ENCODE measurements at places on chromosomes 11 and 22.
A peak's percentile ranks its signal among the peaks of the same experiment; 100 is the strongest.

DNA sequence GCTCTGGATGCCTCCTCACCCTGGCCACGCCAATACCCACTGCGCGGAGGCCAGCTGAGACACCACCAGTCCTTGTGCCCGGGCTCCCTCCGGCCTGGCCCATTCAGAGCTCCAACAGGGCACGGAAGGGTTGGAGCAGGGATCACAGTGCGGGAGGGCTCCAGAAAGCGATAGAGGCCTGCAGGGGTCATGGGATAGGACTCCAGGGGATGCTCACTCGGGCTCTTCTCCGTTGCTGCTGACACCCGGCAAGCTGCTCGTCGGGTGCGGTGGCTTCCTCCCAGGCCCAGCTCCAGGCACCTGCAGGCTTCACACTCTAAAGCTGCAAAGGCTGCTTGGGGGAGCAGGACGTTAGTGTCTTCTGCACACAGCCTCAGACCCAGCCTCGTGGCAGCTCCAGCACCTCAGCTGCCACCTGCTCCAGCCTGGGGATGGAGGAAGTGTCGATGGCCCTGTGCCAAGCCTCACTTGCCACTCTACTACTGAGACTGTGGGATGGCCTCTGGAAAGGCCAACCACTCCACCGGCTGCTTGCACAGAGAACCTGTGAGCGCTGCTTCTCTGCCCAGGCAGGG is 10.6 kb downstream of the WNT7B start:
- DNase-seq, result no peak

DNA sequence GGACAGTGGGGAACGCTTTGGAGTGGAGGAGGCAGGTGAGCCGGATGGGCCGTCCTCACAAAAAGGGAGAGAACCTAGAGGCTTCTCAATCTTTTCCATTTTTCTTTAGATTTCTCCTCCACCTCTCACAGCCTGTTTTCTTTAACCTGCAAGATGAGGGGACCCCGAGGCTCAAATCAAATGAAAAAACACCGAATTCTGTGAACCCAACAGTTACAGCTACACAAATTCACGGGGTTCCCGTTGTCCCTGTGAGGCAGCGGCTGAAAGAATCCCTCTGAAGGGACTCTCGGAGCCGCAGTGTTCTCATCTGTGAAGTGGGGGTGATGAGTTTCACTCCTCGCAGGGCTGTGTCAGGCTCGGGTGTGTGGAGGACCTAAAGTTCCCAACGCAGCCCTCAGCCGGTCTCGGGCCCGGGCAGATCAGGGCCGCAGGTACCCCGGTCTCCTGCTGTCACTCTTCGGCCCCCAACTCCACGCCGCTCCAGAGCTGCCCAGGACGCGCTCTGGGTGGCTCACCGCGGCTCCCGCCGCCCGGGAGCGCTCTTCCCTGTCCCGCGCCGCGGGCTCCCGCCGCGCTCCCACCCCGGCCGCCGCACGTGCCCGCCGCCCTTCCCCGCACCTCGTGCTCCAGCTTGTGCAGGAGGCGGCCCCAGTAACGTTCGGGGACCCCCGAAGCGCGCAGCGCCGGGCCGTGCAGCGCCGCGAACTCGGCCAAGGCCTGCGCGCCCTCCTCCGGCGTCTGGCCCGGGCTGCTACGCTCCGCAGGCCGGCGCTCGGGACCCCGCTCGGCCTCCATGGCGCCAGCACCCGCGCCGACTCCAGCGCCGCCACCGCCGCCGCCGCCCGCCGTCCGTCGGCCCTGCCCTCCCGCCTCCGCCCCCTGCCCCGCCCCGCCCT is at the start of gene TTLL12:
Gene TTLL12, minus strand, starts transcription at position 863 of the 899 bp plus-strand sequence. Its CDS starts 65 bp downstream, at position 798.
- peak; percentile 43 for DNase-seq

- no peak for DNase-seq
Observed at GRCh38 chr11:267491-267994, 10.7 kb upstream of the NLRP6 start.

- no peak for DNase-seq
Observed at GRCh38 chr11:88469561-88470225, 132.2 kb upstream of the CTSC start.

- DNase-seq, result no peak
Observed at GRCh38 chr11:90447618-90448017, 224.8 kb upstream of the CHORDC1 start.

DNA sequence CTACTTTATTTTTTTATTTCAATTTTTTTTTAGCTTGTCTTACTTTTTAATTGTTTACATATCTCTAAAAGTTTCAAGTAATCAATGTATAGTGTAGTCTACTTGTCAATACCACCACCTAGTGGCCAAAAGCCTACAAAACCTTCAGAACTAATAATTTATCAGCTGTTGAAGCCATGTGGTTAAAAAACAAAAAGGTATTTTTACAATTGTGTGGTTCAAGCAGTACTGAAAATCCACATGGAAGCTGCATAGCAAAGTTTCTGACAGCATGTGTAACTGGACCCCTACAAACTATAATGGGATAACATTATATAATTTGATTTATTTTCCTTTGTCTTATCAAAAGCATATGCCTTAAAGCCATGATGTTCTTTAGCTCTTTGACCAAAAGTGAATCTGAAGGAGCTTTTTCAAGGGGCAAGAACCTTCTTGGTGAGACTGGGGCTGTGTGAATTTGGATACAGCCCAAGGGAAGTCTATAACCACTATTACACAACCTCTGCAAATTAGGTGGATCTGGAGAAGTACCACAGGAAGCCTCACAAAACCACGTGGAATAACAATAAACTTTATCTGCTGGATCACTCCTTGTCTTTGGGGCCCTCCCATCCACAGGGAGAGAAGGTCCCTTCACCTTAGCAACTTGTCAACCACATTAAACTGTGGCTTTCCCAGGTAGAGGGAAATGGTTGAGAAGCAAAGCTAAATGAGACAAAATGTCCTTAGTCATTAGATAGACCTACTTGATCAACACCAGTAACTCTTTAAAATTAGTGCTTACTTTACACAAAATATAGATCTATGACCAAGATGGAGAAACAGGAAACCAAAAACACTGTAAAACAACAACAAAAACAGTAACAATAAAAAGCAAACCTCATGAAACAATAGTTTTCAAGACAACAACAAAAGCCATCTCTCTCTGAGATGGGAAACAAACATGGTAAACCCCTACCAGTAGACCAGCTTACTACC is 9.9 kb downstream of the NARS2 start:
- DNase-seq, result no peak

GRCh38 chr11:126029805-126030204 is 32.9 kb downstream of the CDON start:
- DNase-seq, result no peak

DNA sequence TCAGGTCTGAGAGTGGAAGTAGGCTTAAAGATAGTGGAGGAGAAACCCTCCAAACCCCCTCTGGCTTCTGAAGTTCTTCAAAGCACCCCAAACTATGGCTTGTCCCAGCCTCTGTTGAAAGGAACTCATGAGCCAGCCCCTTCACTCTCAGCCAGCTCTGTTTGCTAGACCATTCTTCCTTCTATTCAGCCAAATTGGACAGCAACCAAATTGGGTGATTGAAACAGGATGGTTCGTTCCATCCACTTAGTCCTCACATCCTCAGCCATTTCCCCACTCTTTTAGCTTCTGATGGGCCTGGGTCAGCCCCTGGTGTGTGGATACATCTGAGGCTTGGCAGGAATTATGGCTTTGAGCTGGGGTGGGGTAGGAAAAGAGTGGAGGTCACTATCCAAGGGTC is 4.5 kb downstream of the HTR3A start:
- DNase-seq, result no peak

GRCh38 chr11:77449060-77449521 is 24.8 kb downstream of the PAK1 start:
- DNase-seq, result no peak

- no peak for DNase-seq
Observed at GRCh38 chr11:107675902-107676301, 36.0 kb downstream of the SLN start.

DNA sequence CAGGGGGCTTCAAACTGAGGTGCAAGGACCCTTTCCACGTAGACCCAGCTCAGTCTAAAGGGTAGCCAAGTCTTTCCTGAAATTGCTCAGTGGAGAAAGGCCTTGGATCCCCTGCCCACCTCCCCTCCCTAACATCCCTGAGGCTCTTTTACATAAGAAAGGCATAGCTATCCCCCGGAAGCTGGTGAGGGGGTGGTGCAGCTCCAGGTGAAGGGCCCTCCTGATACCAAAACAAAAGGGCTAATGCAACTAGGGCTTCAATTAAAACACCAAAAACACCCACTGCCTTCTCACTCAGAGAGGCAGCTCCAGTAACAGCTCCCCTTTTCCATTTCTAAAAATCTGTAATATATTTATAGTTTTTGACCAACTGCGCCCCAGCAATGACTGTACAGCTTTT is 5.8 kb downstream of the SHANK2 start:
- no peak for DNase-seq

GRCh38 chr11:88043149-88043548 is 132.1 kb downstream of the RAB38 start:
- DNase-seq, result no peak

GRCh38 chr11:62791501-62792201 is at the start of gene TMEM223:
Gene TMEM223, minus strand, starts transcription at chr11:62792006. Its CDS starts 12 bp downstream, at chr11:62791994.
- peak; percentile 88 for DNase-seq

DNA sequence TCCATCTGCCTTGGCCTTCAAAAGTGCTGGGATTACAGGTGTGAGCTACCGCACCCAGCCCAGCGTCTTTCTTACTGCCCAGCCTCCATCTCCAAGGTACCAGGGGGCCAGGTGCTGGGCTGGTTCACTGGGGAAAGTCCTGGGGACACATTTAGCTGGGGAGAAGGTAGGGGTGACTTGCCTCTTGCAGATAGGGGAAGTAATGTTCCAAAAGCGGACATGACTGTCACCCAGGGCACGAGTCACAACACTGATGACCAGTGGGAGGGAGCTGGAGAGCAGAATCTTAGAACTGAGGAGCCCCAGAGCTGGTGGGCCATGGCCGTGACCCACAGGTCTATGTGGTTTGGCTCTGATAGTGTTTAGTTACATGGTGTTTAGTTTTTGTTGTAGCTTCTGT is 2.4 kb upstream of the SLC15A3 start:
- DNase-seq, result no peak

DNA sequence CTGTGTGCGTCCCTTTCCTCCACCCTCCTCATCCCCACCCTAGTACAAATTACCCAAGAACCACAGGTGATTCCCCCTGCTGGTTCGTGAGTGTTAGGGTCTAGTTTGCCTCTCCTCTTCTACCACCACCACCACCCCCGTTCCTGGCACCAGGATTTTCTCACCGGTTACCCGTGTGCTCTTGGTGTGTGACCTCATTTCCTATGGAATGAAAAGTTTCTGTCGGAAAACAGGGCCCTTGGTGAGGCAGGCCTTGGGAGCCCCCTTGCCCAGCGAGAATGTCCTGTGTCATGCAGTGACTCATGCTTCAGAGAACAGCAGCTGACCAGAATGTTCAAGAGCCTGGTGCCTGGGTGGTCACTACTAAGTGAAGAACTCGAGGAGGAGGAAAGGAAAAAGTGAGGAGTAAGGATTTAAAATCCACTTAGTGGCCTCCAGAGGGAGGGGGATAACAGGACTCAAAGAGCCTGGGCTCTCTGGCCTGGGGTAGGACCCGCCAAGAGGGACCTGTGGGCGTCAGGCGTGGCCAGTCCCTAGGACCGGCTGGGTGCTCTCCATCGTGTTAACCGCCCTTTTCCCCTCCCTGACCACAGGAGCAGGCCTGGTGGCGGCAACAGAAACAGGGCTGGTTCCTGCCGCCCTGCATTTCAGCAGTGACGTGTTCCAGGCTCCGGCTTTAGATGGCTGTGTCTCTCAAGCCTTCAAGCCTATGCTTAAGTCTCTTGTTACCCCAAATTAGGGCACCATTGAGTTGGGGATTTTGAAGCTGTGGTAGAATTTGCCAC is 30.2 kb downstream of the C22orf31 start:
- DNase-seq, result no peak

DNA sequence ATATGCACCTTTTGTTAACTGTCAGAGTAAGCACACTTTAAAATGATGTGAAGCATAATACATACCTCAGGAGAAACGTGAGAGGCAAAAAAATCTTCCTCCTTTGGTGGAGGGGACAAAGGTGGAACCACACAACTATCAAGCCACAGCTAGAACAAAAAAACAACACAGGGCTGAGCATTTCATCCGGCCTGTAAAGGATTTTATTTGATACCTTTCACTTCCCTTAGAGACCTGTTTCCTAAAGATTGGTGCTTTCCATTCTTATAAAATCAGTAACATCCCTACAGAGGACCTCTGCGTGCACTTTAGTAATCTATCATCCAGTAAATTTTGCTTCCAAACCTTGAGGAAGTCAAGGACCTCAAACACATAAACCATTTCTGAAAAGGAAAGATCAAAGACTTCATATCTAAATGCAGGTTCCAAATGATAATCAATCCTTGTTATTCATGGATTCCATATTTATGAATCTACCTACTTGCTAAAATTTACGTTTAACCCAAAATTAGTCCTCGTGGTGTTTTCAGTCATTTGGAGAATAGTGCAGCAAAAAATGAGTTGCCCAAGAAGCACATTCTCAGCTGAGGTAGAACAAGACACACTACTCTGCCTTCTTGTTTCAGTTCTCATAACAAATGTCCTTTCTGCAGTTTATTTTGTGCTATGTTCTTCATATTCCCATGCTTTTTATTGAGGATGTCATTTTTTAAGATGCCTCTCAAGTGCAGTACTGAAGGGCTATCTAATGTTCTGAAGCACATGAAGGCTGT is 22.7 kb downstream of the ARFGAP3 start:
- no peak for DNase-seq

GRCh38 chr11:119115484-119116234 is 5.7 kb upstream of the HINFP start:
- DNase-seq, result no peak

DNA sequence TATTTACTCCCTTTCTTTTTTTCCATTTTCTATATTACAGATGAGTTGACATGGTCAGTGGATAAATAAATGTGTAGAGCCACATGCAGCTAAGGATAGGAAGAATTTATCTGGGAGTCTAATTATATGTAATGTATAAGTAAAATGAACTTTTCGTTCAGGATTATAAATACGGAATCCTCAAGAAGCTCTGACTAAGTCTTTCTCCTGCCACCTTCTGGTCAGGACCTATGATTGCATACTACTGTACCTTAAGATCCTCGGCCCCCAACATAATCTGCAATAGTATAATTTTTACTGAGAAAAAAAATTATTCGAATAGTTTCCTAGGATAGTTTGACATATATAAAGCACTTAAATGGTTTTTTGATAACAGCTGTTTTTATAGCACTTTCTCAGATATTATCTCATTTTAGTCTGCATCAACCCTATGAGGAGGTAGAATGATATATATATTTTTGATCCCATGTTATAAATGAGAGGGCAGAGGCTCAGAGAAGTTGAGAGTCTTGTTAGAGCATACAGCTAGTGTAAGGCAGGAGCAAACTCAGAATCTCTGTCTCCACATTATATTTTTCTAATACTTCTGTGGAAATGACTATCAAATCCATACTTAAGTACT is 36.1 kb downstream of the CCDC90B start:
- no peak for DNase-seq

- no peak for DNase-seq
Observed at GRCh38 chr11:2076441-2076840, 62.7 kb downstream of the IGF2 start.

Data from stimulated activated CD4-positive, alpha-beta T cell treated with anti-CD3 and anti-CD28 coated beads, Interleukin-1b, Interleukin-23, amount 100 ng/mL, for 4 hours (primary cell).